ENCODE measurements at places on chromosomes 6 and 20. TPM values are rescaled to one million over a fixed set of nuclear protein-coding genes. Genes with fewer than 3 reads are reported as not detected.

DNA sequence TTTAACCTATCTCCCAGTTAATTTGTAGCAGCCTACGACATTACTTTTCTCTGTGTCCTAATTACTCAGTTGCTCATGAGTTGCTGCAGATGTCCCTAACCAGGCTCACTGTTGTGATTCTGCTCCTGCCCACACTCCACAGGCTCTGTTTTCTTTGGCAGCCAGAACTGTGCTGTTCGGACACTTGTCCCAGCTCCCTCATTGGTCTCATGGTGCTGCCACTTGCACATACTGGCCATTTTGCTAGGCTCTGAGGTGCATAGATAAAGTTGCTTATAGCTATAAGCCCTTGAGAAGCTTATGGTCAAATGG lies 55.0 kb downstream of the NOX3 start:
- H3K4me3 ChIP-seq: no peak overlapping the region
- peaks cover 7% of the 10 kb centered on the region for H3K4me1 ChIP-seq
- H3K36me3 ChIP-seq: no peaks in the 10 kb centered on the region
- DNase-seq: no peak
- H3K27ac ChIP-seq: no peak overlapping the region

DNA sequence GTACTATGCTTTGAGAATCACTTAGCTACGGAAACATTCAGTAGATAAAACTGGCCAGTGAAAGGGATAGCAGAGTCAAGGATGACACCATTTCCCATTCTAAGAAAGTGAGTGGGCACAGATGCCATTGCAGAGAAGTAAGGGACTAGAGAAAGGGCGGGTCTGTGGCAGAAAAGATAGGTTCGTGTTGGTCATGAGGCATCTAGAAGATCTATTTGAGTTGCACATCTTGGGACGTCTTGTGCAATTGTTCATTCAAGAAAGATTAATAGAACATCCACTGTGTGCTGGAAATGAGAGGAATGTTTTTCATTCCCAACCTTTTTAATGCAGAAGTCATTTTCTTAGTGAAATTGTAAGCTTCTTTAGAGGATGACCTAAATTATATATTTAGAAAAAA lies 161.7 kb downstream of the PLCB1 start:
- DNase-seq: no peak
- H3K4me3 ChIP-seq: no peak overlapping the region
- no peaks in the 10 kb centered on the region for H3K36me3 ChIP-seq
- no peak overlapping the region for H3K27ac ChIP-seq
- H3K27me3 ChIP-seq: no peaks in the 10 kb centered on the region

- no peak overlapping the region for H3K27ac ChIP-seq
- H3K27me3 ChIP-seq: peaks cover 59% of the 10 kb centered on the region
- no peak for DNase-seq
These were observed 463.5 kb downstream of the QKI start for GRCh38 chr6:163877877-163878639.

- no peaks in the 10 kb centered on the region for H3K27me3 ChIP-seq
- H3K36me3 ChIP-seq: no peaks in the 10 kb centered on the region
- no peaks in the 10 kb centered on the region for H3K4me1 ChIP-seq
- no peak for DNase-seq
These were observed 83.6 kb downstream of the LCA5 start for GRCh38 chr6:79453558-79454042.

DNA sequence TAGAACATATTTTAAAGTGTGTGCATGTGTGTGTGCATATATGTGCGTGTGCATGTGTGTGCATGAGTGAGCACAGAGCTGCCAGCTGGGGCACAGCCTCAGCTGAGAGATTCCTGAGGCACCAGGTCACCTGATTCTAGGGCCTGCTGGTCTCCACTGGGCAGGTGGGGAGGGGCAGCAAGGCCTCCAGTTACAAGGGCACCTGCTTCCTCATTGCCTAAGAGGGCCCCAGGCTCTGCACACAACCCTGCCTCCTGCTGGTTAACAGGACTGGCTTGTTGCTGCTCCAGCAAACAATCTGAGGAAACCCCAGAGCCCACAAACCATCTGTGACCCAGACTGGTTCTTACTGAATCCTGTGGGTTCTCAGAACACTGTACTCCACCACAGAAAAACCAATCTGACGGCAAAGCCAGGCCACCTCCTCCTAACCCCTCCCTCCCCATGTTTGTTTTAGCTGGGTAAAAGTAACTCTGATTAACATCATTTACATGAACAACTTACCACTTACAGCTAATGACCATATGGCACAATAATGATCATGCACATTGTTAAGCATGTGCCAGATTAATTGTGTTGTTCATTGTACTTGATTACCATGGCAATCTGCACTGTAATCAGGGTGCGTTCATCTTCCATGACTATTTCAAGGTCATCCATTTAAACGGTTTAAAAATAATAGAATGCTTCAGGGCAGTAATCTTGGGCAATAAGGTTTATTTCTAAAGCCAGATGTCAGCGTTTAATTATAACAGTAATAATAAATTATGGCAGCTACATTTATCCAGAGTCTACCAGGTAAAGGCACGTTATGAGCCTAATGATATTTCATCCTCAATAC lies 23.1 kb upstream of the UBE2J1 start:
- peaks cover 26% of the 10 kb centered on the region for H3K4me1 ChIP-seq
- no peaks in the 10 kb centered on the region for H3K27me3 ChIP-seq
- peak overlapping the region; percentile 44 for H3K27ac ChIP-seq
- H3K4me3 ChIP-seq: no peak overlapping the region

- no peak overlapping the region for H3K4me3 ChIP-seq
- DNase-seq: no peak
- peaks cover 16% of the 10 kb centered on the region for H3K4me1 ChIP-seq
- no peaks in the 10 kb centered on the region for H3K36me3 ChIP-seq
- H3K27ac ChIP-seq: no peak overlapping the region
These were observed 108.5 kb upstream of the HIVEP1 start for GRCh38 chr6:11903645-11904044.

DNA sequence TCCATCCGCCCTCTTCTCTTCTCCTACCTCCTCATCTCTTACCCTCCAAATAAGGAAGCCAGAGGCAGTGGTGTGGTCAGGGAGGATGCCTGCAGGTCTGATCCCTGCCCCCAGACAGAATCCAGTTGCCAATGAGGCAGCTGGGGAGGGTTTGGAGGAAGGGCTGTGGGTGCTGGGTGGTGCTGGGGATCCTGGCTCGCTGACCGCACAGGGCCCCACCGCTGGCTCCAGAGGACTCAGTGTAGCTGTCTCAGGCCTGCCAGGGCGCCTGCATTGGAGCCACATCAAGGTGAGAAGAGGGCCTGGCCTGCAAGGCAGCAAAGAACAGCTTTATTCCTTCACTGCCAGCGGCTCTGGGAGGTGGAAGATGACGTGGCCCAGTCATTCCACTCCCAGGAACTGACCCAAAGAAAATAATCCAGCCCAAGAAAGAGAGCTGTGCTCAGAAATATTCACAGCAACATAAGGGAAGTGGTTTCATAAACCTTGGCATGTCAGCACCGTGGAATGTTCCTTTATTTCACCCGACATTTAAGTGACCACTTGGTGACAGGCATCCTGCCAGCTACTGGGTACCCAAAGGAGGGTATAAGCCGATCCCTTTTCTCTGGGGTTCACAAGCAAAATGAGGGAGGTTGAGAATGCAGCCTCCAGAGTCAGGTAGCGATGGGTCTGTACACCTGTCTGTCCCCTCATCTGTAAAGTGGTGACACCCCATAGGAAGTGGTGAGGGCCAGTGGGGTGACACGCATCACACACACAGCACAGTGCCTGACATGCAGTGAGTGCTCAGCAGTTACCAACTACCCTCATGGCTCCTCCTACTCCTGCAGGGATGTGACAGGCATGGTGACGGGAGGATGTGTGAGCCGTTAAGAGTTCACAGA lies 125.1 kb downstream of the SNX5 start:
- peaks cover 63% of the 10 kb centered on the region for H3K4me1 ChIP-seq
- DNase-seq: peak; percentile 31
- peak overlapping the region; percentile 31 for H3K4me3 ChIP-seq
- H3K36me3 ChIP-seq: no peaks in the 10 kb centered on the region
- H3K27ac ChIP-seq: no peak overlapping the region

DNA sequence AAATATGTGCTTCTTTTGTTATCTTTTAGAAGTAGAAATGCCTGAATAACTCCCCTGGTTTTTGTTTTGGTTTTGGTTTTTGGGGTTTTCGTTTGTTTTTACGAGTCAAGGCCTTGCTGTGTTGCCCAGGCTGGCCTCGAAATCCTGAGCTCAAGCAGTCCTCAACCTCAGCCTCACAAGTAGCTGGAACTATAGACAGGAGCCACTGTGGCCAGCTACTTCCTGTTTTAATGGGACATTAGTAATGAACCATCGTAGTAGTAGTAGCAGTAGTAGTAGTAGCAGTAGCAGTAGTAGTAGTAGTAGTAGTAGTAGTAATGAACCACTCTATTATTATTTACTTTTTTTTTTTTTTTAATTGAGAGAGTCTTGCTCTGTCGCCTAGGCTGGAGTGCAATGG lies 66.0 kb downstream of the UBR2 start:
- no peak overlapping the region for H3K4me3 ChIP-seq
- H3K27ac ChIP-seq: no peak overlapping the region

- no peak overlapping the region for H3K4me3 ChIP-seq
- no peaks in the 10 kb centered on the region for H3K36me3 ChIP-seq
- peaks cover 11% of the 10 kb centered on the region for H3K27me3 ChIP-seq
These were observed 144.3 kb downstream of the F13A1 start for GRCh38 chr6:6176127-6176526.

- H3K27ac ChIP-seq: no peak overlapping the region
- H3K4me1 ChIP-seq: peaks cover 20% of the 10 kb centered on the region
- no peaks in the 10 kb centered on the region for H3K27me3 ChIP-seq
- H3K4me3 ChIP-seq: no peak overlapping the region
- peak; percentile 38 for DNase-seq
- H3K36me3 ChIP-seq: peaks cover 9% of the 10 kb centered on the region
These were observed 19.1 kb upstream of the CHMP4B start for GRCh38 chr20:33791959-33792597.

GRCh38 chr20:15138548-15139126 lies 801.2 kb upstream of the FLRT3 start:
- no peak overlapping the region for H3K27ac ChIP-seq
- H3K36me3 ChIP-seq: no peaks in the 10 kb centered on the region
- no peaks in the 10 kb centered on the region for H3K27me3 ChIP-seq
- no peak overlapping the region for H3K4me3 ChIP-seq
- no peaks in the 10 kb centered on the region for H3K4me1 ChIP-seq
- DNase-seq: no peak

GRCh38 chr6:158457616-158458278 lies 102.1 kb upstream of the TMEM181 start:
- H3K27ac ChIP-seq: no peak overlapping the region
- H3K4me1 ChIP-seq: no peaks in the 10 kb centered on the region
- H3K27me3 ChIP-seq: no peaks in the 10 kb centered on the region
- no peak for DNase-seq

GRCh38 chr6:37987559-37987958 lies 168.0 kb downstream of the ZFAND3 start:
- no peaks in the 10 kb centered on the region for H3K36me3 ChIP-seq
- DNase-seq: no peak
- H3K27ac ChIP-seq: no peak overlapping the region
- H3K4me3 ChIP-seq: no peak overlapping the region

DNA sequence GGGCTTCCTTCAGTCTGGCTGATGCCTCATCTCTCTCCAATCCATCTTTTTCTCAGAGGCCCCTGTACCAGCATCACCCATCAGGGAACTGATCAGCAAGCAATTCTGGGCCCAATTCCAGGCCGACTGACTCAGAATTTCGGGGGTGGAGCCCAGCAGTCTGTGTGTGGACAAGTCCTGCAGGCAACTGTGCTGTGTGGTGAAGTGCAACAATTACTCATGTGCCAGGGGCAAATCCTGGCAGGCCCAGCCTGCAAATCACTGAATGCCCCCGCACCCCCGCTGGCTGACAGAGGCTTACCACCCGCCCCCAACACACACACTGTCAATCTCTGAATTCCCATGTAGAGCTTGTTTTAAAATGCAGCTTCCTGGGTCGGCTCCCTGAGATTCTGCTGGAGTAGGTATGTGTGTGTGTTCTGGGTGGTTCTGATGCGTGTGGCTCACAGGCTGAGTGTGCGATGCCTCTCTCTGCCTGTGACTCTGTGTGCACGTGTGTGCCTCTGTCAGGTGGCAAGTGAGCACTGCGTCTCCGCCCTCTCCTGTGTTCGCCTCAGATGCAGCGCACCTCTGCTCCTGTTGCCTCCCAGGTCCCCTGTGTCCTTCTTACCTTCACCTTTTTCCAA lies 45.4 kb downstream of the SSR1 start:
- no peaks in the 10 kb centered on the region for H3K4me1 ChIP-seq
- H3K4me3 ChIP-seq: no peak overlapping the region
- peaks cover under 1% of the 10 kb centered on the region for H3K27me3 ChIP-seq
- no peak overlapping the region for H3K27ac ChIP-seq

DNA sequence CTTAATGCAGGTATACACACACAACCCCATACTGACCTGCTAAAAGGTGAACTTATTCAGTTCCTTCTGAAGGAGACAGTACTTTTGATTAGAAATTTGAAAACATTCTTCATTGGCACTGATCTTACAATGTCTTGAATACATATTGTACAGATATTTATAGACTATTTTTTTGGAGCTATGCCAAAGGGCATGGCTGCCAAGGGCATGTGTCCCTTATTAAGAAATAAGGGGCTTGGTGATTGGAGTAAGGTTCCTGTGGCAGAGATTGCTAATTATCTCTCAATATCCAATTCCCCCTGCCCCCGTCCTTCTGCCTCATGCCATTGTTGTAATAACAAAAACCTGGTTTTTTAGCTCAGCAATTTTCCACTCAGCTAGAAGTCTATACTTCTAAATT lies 355.9 kb downstream of the FARS2 start:
- DNase-seq: no peak
- peaks cover 34% of the 10 kb centered on the region for H3K36me3 ChIP-seq
- H3K27me3 ChIP-seq: no peaks in the 10 kb centered on the region
- H3K4me1 ChIP-seq: peaks cover 31% of the 10 kb centered on the region
- H3K4me3 ChIP-seq: no peak overlapping the region
- H3K27ac ChIP-seq: no peak overlapping the region

GRCh38 chr6:25959890-25960536 lies 2.6 kb upstream of the TRIM38 start:
- DNase-seq: no peak
- peaks cover 63% of the 10 kb centered on the region for H3K4me1 ChIP-seq

DNA sequence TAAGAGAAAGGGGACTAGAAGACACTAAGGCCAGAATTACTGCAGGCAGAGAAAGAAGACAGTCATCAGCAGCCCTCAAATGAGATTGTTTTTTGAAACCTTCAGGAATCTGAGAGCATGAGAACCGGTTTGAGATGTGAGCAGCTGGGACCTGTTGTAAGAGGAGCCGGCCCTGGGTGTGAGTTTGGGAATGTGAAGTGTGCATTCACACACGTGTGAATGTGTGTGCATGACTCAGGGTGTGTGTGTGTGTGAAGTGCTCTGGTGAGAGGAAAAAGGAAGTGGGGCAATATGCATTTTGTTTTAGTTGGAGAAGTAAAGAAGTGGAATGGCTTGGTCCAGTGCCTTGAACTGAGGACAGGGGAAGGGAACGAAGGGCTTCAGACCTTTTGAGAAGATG lies 4.3 kb downstream of the SCUBE3 start:
- no peaks in the 10 kb centered on the region for H3K36me3 ChIP-seq
- DNase-seq: no peak
- no peak overlapping the region for H3K4me3 ChIP-seq
- H3K4me1 ChIP-seq: peaks cover 5% of the 10 kb centered on the region

GRCh38 chr6:74415056-74415455 lies 719.1 kb downstream of the CD109 start:
- no peaks in the 10 kb centered on the region for H3K36me3 ChIP-seq
- H3K4me1 ChIP-seq: no peaks in the 10 kb centered on the region
- DNase-seq: no peak
- no peaks in the 10 kb centered on the region for H3K27me3 ChIP-seq
- no peak overlapping the region for H3K4me3 ChIP-seq
- H3K27ac ChIP-seq: no peak overlapping the region

The DNMT3B gene
- 0.10 TPM for polyA plus RNA-seq

The FAM110A gene
- polyA plus RNA-seq: 9.6 TPM

The BMP7 gene
- polyA plus RNA-seq: not detected

The CD109 gene
- not detected for polyA plus RNA-seq

The EYA2 gene
- polyA plus RNA-seq: not detected

The TPBG gene
- not detected for polyA plus RNA-seq

The RHAG gene
- not detected for polyA plus RNA-seq

The ZNF334 gene
- polyA plus RNA-seq: not detected

Data from naive B cell (primary cell).